ENCODE measurements at places on chromosomes 11 and 22. TPM values are rescaled to one million over a fixed set of nuclear protein-coding genes. Genes with fewer than 3 reads are reported as not detected.

- no peak overlapping the region for H3K27ac ChIP-seq
- H3K4me1 ChIP-seq, result peaks cover 5% of the 10 kb centered on the region
- H3K27me3 ChIP-seq, result no peaks in the 10 kb centered on the region
Observed at GRCh38 chr22:41429232-41429950, 17.2 kb downstream of the TOB2 start.

DNA sequence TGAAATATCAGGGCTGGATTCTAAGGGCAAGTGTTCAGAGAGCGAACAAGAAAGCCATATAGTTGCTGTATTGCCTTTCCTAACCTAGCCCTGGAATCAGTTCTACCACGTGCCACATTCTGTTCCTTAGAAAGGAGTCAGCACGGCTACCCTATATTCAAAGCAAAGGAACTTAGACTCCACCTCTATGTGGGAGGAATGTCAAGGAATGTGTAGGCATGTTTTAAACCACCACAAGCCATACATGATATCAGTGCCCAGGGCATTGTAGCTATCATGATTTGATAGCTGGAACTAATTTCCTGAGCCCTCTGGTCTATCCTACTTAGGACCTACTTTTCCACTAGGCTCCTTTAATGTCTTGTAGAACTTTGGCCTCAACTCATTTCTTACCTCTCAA lies 2.5 kb upstream of the EIF4ENIF1 start:
- DNase-seq, result no peak
- H3K27ac ChIP-seq, result no peak overlapping the region
- no peaks in the 10 kb centered on the region for H3K27me3 ChIP-seq
- no peaks in the 10 kb centered on the region for H3K36me3 ChIP-seq
- no peak overlapping the region for H3K4me3 ChIP-seq
- H3K4me1 ChIP-seq, result peaks cover 28% of the 10 kb centered on the region

DNA sequence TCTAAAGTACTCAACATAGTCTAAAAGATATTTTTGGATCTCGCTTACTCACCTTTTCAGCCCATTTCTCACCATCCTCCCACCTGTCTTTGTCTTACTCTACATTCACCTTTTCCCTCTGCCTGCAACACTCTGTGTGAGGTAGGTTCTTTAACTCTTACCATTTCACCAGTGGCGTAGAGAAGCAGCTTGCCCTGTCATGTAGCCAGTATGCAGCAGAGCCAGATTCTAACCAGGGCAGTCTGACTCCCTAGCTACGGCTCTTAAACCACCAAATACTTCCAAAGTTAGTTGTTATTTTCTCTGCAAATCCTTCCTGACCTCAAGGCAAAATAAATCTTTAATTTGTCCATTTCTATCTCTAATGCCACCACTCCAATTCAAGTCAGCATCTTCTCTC lies 7.5 kb downstream of the ALG8 start:
- peaks cover 3% of the 10 kb centered on the region for H3K36me3 ChIP-seq
- H3K27me3 ChIP-seq, result no peaks in the 10 kb centered on the region
- H3K27ac ChIP-seq, result no peak overlapping the region
- no peak overlapping the region for H3K4me3 ChIP-seq
- no peak for DNase-seq

DNA sequence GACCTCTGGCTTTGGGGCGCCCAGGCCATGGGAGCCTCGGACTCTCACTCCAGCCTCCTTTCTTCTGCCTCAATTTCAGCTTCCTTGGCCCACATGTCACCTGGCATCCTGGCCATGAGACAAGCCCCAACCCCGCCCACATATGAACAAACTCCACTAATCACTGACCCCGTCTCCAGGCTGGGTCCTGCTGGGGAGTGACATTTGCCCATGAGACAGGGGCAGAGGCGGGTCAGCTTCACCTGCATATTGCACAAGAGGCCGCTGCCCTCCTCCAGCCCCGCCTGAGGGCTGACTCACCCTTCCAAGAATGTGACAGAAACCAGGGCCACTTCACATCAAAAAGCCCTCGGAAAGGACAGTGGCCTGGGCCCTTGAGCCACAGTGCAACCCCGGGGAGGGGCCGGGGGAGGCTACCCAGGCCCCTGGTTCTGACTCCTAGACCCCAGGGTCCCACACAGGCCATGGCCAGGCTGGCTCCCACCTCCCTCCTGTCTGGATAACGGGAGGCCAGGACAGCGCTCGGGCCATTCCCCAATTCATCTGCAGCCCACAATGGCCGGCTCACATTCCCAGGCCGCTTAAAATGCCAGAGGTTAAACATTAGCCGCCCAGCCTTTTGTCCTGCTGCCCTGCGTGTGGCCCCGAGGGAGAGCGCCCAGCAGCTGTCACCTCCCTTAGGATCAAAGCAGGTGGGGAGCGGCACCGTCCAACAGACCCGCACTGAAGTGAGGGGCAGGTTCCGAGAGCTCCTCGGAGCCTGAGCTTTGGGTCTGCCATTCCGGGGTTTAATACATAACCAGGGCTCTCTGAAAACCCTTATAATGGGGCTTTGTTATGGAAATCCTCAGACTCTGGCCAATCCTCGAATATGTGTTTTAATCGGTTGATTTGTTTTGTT lies 42.3 kb downstream of the TRMU start:
- H3K27me3 ChIP-seq, result peaks cover 48% of the 10 kb centered on the region
- no peak overlapping the region for H3K4me3 ChIP-seq
- H3K36me3 ChIP-seq, result no peaks in the 10 kb centered on the region
- no peak overlapping the region for H3K27ac ChIP-seq
- no peaks in the 10 kb centered on the region for H3K4me1 ChIP-seq
- DNase-seq, result no peak

- H3K27ac ChIP-seq, result no peak overlapping the region
- H3K4me1 ChIP-seq, result no peaks in the 10 kb centered on the region
- H3K27me3 ChIP-seq, result no peaks in the 10 kb centered on the region
- H3K36me3 ChIP-seq, result no peaks in the 10 kb centered on the region
- no peak for DNase-seq
- no peak overlapping the region for H3K4me3 ChIP-seq
Observed at GRCh38 chr11:121643479-121644186, 190.9 kb upstream of the SORL1-AS1 start.

DNA sequence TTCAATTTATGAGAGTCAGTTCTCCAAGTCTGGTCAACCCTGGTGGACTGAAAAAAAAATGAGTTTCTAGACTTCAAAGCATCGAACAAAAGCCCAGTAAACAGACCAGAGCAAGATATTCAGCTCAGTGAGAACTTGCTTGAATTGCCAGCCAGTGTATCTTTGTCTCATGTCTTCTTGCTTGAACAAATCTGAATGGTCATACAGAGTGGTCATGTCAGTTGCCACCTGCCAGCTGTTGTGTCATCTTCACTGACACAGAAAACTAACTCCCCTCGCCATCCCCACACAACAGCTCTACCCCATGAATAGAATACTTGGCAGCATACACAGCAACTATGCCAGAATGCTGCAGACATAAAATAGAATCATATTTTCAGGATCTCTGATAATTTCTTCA lies 27.5 kb upstream of the CALCB start:
- H3K27ac ChIP-seq, result no peak overlapping the region
- H3K36me3 ChIP-seq, result no peaks in the 10 kb centered on the region
- H3K4me1 ChIP-seq, result no peaks in the 10 kb centered on the region
- DNase-seq, result no peak
- no peak overlapping the region for H3K4me3 ChIP-seq

DNA sequence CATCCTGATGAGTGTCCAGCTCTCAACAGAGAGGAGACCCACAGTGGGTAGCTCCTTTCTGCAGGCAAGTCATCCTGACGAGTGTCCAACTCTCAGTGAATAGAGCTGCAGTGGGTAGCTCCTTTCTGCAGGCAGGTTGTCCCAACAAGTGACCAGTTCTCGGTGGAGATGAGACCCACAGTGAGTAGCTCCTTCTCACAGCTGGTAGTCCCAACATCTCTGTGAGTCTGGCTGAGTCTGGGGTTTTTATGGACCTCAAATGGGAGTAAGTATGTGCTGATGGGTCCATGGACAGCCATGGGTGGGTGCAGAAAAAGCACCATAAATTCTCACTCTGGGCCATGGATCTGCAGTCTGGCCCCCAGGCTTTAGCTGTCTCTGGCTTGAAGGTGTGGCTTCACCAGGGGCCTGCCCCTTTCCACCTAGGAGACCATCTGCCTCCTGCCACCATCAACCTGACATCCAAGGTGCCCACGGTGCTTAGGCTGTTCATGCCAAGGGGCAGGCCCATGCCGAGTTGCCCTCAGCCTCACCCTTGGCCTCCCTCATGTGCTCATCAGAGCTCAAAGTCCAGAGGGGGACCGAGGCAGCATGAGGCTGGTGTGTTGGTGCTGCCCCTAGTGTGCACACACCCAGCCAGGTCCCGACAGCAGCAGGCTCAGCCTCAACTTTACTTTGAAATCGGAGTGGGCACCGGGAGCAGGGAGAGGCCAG lies 15.3 kb downstream of the NPAT start:
- H3K27ac ChIP-seq, result no peak overlapping the region
- peaks cover 77% of the 10 kb centered on the region for H3K36me3 ChIP-seq
- no peaks in the 10 kb centered on the region for H3K4me1 ChIP-seq
- H3K27me3 ChIP-seq, result no peaks in the 10 kb centered on the region

DNA sequence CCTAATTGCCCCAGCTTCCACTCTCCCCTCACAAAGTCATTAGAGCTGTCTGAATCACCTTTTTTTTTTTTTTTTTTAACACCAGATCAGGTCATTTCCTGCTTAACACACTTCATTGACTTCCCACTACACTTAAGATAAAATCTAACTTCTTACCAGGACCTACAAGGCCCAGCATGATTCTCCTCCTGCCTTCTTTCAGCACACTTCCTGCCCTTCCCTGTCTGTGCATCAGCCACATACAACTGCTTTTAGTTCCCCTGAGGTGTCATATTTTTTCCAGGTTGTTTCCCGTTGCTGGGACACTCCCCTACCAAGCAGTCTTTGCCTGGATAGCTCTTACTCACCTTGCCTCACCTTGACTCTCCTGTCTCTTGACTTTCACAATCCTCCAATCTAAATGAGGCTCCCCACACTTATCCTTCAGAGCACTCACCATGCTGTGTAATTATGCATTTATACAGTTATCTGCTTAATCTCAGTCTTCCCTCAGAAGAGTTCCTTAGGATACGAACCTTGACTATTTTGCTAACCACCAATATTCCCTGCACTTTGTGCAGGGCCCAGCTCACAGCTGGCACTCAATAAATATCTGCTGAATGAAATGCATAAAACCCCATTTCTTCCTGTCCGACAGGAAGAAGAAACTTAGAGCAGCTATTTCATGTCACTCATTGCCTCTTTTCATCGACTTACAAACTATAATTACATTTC lies 96.6 kb upstream of the AKIP1 start:
- DNase-seq, result no peak
- H3K36me3 ChIP-seq, result no peaks in the 10 kb centered on the region
- no peak overlapping the region for H3K4me3 ChIP-seq
- H3K27ac ChIP-seq, result peak overlapping the region; percentile 51
- peaks cover 9% of the 10 kb centered on the region for H3K27me3 ChIP-seq

DNA sequence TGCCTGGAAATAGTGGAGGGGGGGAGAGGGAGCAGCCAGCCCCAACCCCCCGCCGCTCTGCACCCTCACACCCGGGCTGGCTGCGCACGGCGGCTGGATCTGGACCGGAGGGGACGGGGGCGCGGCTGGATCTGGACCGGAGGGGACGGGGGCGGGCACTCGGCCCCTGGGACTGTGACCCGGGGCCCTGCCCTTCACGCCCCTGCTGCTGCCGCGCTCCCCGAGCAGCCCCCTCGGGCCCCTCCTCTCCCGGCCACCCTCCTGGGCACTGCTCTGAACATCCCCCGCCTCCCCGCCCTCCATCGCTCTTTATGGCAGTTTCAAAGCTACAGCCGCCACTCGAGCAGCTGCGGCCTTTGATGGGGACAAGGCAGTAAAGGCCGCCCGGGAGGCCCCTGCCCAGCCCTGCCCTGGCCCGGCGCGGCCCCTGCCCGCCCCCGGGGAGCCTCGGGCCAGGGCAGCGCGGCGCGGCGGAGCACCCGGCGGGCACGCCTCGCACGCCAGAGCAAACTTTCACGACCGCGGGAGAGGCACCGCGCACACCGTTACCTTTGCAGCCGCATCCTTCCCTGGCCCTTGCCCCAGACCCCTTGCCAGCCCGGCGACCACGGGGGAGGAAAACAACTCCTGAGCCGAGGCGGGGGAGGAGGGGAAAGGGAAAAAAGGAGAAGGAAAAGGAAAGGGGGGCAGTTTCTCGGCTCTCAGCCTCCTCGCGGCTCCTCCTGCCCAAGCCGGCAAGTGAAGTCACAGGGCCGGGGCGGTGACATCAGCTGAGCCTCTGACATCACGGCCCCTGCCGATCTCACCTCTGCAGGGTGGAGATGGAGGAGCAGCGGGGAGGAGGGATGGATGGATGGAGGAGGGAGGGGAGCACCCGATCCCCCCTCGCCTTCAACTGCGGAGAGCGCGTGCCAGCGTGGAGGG lies 13.1 kb upstream of the TCF20 start:
- no peaks in the 10 kb centered on the region for H3K36me3 ChIP-seq
- peak overlapping the region; percentile 38 for H3K4me3 ChIP-seq
- peaks cover 26% of the 10 kb centered on the region for H3K27me3 ChIP-seq
- H3K4me1 ChIP-seq, result peaks cover 18% of the 10 kb centered on the region
- no peak overlapping the region for H3K27ac ChIP-seq
- DNase-seq, result peak; percentile 43

- H3K27ac ChIP-seq, result no peak overlapping the region
- peaks cover 5% of the 10 kb centered on the region for H3K27me3 ChIP-seq
- H3K4me3 ChIP-seq, result no peak overlapping the region
- DNase-seq, result no peak
- H3K36me3 ChIP-seq, result no peaks in the 10 kb centered on the region
Observed at GRCh38 chr11:69447786-69448185, 33.7 kb upstream of the LINC01488 start.

DNA sequence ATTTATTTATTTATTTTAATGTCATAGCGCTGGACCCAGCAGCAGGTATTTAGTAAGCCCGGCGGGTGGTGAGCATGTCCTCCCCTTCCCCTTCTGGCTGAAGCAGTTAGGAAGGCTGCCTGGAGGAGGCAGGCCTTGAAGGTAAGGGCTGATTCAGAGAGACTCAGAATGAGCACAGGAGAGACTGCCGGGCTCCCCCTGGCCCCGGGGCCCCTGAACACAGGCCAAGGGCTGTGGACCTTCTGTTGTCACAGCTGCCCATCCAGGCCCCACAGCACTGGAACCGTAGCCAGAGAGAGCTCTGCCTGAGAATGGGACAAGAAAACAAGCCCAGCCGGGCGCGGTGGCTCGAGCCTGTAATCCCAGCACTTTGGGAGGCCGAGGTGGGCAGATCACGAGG lies 52.8 kb downstream of the KCNJ4 start:
- no peak overlapping the region for H3K4me3 ChIP-seq
- no peak overlapping the region for H3K27ac ChIP-seq
- DNase-seq, result no peak

DNA sequence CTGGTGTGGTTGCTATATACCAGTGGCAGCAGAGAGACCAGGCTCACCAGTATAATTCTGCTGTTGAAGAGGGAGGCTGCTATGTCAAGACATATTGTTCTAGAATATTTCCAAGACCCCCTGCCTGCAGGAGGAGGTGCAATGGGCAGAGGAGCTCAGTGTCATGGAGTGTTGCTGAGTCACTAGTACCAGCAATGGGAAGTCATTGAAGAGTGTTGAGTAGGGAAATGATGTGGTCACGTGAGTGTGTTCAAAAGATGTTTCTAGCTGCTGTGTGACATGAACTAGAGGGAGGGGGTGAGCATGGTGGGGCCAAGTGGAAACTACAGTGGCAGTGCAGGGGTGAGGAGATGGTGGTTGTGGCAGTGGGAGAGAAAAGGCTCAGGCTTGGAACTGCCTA lies 76.3 kb upstream of the BIRC3 start:
- H3K27me3 ChIP-seq, result peaks cover 2% of the 10 kb centered on the region
- no peaks in the 10 kb centered on the region for H3K36me3 ChIP-seq
- H3K27ac ChIP-seq, result no peak overlapping the region
- no peaks in the 10 kb centered on the region for H3K4me1 ChIP-seq

TTC36 gene
- 0.19 TPM for total RNA-seq

ALDH3B1 gene
- 1.3 TPM for total RNA-seq

OR2AG1 gene
- total RNA-seq, result not detected

Measured in thymus (tissue), 14 donors.